ENCODE measurements at places on chromosomes 13 and 19.

DNA sequence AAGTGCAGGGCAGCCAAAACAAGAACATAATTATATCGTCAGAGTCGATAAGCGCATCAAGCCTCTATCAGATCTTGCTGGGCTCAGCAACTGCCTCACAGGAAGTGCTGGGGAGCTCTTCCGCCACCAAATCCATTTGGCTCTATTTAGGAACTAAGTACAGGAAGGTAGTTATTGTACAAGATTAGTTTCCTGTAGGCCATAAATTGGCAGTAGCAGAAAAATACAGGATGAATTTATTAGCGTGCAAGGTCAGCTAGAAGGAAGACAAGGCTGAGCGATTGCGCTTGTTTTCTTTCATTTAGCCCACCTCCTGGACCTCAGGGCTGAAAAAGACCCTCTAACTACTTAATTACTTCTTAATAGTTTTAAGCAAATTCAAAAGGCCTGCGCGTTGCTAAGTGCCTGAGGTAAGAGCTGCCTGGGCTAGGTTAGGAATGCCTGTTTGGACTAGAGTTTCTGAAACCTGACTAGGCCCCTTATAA is 118.5 kb downstream of the IRS2 start:
- DNase-seq: no peak

DNA sequence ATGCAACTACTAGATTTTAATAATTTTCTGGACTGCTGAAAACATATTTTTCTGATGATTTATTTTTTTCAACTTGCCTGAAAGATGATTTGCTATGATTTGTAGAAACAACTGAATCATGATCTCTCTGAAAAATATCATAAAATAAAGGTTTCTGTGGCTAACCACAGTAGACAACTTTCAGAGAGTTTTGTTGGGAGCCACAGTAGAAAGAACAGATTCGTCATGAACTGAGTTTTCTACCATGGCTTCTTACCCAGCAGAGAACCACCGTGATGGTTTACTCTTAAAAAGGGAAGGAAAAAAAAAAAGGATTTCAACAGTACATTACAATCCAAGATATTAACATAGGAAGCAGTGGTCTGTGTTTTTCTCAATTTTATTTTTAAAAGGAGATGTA is 18.0 kb downstream of the ZAR1L start:
- no peak for DNase-seq

- DNase-seq: no peak
These were observed 5.7 kb downstream of the OPA3 start for GRCh38 chr19:45578861-45579260.

DNA sequence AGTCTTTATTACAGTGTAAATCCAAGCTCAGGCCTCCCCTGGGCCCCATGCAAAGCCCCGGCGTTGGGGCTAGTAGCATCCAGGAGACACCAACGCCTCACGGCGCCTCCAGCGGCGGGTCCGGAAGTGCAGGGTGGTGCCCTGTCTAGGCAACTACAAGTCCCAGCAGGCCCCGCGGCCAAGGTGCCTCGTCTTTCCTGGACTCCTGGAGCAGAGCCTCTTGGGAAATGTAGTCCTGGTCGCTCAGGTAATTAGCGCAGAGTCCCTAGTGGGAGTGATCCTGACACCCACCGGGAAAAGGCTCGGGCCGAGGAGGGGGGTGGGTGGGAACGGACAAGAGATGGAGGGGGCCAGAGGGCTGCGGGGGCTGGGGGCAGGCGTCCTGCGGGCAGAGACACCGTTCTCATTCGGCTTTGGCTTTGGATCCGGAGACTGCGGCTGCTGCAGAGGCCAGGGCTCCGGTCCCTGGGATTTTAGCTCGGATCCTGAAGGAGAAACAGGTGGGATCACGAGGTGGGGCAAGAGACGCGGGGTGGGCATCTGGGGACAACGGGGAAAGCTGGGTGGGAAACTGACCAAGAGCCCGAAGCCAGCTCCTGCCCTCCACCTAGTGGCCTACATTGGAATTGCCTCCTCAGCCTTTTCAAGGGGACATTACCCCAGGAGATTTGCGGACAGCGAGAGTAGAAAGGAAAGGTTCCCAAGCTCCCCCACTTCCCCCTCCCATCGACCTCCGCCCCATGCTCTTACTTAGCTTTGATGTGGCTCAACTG is 11.4 kb downstream of the RTN2 start:
- peak; percentile 72 for DNase-seq

DNA sequence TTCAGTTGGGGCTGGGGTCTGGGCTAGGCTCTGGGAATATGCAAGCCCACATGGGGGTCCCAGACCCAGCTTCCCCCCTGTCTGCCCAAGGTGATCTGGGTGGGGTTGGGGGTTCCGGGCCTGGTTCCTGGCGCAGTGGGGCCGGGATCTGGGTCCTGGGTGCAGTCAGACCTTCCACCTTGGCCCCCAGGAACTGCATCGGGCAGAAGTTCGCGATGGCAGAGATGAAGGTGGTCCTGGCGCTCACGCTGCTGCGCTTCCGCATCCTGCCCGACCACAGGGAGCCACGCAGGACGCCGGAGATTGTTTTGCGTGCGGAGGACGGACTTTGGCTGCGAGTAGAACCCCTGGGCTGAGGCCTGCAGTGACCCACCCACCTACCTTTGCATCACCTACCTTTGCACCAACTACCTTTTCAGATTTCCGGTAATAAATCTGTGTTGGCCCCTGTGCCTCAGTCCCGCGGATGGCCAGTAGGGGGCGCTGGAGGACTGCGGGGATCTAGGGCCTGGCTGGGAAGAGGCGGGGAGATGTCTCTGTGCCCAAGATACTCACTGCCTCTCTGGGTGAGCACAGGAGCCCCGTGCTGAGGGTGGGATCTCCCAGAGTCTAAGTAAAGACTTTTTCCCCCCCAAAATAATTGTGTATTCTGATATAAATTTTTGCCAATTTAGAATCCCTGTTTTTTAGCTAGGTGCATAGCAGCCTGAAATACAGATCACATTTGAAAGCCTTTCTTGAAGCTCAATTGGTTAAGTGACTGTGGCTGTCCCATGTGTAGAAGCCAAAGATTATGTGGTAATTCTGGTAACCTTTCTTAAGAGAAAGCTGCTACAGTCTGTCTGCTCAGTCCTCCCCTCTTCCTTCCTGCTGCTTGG is 11.5 kb upstream of the CYP4F3 start:
- DNase-seq: peak; percentile 1

GRCh38 chr19:900302-901111 is 7.2 kb downstream of the RNU6-9 start:
- DNase-seq: no peak

GRCh38 chr19:46495786-46496099 is at the start of gene PNMA8B:
TSS of gene PNMA8B (minus strand) at chr19:46495867. CDS start at chr19:46495465, 402 bp downstream.
- DNase-seq: no peak

DNA sequence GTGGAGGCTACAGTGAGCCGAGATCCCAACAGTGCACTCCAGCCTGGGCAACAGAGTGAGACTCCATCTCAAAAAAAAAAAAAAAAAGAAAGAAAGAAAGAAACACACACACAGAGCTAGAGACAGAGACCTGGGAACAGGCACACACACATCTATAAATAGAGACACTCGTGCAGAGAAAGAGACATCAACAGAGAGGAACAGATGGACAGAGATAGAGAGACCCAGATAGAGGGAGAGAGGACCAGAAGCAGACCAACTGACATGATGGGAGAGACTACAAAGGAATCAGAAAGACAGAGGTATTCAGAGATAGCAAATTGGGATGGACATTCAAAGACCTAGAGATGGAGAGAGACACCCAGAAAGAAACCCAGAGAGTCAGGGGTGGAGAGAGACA is 2.1 kb upstream of the CA11 start:
- no peak for DNase-seq

DNA sequence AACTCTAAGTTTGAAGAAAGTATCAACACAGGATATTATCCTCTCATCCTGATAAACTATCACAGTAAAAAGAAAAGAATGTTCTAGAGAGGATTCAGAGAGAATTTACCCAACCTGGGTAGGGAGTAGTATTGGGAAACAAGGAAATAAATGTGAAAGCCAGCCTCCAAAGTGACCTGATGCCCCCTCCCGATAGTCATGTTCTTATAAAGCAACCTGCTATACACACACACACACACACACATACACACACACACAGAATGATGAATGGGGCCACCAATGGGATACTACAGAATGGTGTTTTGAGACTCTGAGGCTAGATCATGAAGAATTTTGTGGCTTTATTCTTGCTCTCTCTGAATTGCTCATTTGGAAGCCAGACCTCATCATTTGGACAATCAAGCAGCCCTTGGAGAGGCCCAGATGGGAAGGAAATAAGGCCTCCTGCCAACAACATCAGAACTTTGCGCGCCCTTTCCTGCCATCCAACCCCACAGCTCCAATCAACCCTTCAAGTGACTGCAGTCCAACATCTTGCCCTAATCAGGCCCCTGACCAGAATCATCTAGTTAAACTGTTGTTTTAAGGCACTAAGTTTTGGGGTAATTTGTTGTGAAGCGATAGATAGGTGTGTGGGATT is 807.9 kb upstream of the ARGLU1 start:
- DNase-seq: no peak

GRCh38 chr19:15014579-15014978 is 34.7 kb upstream of the CASP14 start:
- DNase-seq: no peak

DNA sequence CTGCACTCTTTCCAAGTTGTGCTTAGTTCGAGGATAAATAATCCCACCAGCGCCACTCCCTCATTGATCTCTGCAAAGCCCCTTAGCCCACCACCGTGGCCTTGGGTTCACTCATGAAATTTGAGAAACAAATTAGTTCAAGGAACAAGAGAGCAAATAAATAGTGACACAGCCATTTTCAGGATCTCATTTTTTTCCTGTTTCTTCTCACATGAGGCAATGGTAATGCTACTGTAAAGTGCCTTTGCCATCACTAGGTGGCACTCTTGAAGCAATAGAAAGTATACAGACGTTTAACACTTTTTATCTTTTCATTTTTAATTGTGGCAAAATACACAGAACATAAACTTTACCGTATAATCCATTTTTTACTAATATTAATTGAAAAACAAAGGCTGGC is 76.8 kb upstream of the ZNF835 start:
- no peak for DNase-seq

DNA sequence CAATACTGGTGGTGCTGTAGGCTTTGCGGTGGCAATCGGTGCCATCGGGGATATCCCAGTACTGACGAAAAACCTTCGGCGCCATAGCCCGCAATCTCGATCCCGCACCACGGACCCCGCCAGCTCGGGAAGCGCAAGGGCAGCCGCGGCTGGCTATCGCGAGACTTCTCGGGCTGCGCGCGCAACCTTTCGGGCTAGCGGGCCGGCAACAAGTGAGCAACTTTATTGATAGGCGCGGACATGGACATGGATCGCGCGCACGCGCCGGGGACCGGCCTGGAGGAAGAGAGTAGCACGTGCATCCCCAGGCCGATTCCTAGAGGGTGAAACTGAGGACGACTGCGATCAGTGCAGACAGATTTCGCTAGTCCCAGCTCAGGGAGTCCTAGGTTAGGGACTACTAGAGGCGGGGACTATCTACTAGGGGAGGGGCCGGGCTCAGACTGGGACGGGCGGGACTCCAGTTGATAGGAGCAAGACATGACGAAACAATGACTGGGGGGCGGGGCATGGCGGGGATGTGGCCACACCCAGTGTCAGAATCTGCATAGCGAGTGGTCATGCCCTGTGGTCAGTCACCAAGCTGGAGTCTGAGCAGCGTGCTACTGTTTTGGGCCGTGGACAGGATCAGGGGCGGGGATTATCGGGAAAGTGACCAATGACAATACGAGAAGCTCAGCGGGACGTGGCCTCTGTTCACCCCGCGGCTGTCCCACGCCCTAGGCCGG is at the start of gene NDUFA11:
TSS of gene NDUFA11 (minus strand) at position 167 of the 728 bp plus-strand sequence. CDS start at position 85, 82 bp downstream.
- DNase-seq: no peak

DNA sequence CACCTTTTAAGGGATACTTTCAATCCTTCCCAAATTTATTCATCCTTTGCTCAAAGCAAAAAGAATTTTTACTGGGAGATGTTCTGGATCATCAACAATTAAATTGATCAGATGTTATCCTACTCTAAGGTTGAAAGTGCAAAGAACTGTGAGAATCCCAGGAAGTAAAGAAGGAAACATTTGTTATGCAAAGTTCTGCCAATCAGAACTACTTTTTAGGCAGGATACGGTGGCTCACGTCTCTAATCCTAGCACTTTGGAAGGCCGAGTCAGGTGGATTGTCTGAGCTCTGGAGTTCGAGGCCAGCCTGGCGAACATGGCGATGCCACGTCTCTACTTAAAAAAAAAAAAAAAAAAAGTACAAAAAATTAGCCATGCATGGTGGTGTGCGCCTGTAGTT is 882.3 kb downstream of the DIAPH3 start:
- DNase-seq: no peak

- no peak for DNase-seq
These were observed 61.5 kb downstream of the GJA3 start for GRCh38 chr13:20099319-20099718.

DNA sequence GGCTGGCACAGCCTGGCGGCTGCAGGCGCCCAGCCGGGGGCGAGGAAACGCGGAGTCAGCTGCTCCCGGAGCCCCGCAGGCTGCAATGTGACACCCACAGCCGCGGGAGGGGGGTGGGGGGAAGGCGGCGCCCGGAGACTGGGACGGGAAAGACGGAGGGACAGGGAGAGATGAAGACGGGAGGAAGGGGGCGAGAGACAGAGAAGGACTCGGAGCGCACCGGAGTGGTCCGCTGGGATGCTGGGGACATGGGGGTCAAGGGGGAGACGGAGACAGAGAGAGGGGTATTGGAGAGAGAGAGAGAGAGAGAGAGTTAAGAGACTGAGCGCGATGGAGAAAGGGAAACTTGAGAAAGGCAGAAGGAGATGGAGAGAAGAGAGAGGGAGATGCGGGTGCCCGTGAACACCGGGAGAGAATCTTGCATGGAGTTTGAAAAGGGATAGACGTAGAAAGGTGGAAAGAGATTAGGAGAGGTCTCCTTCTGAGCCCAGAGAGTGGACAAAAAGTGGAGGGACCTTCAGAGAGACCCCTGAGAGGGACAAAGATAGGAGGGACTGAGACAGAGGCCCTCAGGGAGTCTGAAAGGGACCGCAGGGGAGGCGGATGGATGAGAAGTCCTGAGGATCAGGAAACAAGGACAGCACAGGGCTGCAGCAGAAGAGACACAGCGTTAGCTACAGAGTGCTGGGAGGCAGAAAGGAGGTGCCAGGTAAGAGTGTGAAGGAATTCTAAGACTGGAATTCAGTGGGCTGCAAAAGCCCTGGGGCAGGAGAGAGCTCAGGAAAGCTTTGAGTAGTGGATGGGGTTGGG is 1.0 kb downstream of the SCN1B start:
- no peak for DNase-seq

- DNase-seq: no peak
These were observed 27.7 kb downstream of the TUBA3C start for GRCh38 chr13:19153782-19154450.
